ENCODE measurements at places on chromosomes 5 and 9. TPM values are rescaled to one million over a fixed set of nuclear protein-coding genes. Genes with fewer than 3 reads are reported as not detected.

GRCh38 chr5:111556501-111556900 is 44.2 kb upstream of the STARD4 start:
- H3K36me3 ChIP-seq = no peaks in the 10 kb centered on the region
- no peak for DNase-seq
- no peak overlapping the region for H3K4me3 ChIP-seq
- H3K4me1 ChIP-seq = no peaks in the 10 kb centered on the region
- H3K27me3 ChIP-seq = no peaks in the 10 kb centered on the region
- no peak overlapping the region for H3K27ac ChIP-seq

GRCh38 chr5:157914151-157914788 is 55.3 kb upstream of the CLINT1 start:
- no peaks in the 10 kb centered on the region for H3K27me3 ChIP-seq
- DNase-seq = peak; percentile 37
- H3K4me1 ChIP-seq = peaks cover 26% of the 10 kb centered on the region

DNA sequence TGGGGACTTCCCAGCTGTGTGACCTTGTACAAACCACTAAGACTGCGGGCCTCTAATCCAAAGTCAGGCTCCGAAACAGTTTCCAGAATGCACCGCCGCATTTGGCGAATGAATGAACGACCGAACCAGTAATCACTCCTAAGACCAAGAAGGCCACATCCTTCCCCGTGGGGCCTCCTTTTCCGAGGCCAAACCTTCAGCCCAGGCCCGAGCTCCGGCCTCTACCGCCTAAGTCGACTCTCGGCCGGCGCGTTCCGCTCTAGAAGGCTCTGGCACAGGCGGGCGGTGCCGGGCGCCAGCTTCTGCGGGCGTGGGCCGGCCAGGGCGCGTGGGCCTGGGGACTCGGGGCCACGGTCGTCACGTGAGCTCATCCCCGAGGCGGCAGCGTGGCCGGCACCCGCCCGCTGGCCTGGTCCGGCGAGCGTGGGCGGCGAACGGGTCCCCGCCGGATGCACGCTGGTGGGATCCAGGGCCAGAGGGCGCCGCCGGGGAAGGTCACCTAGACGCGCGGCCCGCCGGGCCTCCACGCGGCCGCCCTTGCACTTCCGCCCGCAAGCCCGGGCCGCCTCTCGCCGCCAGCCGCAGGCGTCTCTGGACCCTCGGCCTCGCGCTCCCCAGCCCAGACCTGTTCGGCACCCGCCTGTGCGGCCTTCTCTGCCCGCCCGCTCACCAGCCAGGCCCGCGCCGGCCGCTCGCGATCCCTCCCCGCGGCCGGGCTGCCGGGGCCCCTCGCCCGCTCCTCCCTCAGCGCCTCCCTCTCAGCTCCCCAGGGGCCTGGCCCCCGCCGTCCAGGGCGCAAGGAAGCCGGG is 754 bp downstream of the VDAC1 start:
- no peaks in the 10 kb centered on the region for H3K36me3 ChIP-seq
- peak; percentile 79 for DNase-seq
- peaks cover 43% of the 10 kb centered on the region for H3K4me1 ChIP-seq

GRCh38 chr9:125761676-125762450 is 14.7 kb downstream of the PBX3 start:
- no peak overlapping the region for H3K27ac ChIP-seq
- H3K4me3 ChIP-seq = no peak overlapping the region
- no peak for DNase-seq
- peaks cover 4% of the 10 kb centered on the region for H3K27me3 ChIP-seq
- peaks cover 15% of the 10 kb centered on the region for H3K4me1 ChIP-seq

DNA sequence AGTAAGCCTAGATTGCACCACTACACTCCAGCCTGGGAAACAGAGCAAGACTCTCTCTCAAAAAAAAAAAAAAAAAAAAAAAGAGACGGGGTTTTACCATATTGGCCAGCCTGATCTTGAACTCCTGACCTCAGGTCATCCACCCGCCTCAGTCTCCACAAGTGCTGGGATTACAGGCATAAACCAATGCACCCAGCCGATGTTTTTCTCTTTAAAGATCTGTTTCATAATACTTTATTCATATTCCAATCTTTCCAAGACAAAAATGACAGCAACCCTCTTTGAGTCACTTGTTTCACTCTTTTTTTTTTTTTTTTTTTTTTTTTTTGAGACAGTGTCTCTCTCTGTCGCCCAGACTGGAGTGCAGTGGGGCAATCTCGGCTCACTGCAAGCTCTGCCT is 13.6 kb upstream of the LMNB1 start:
- H3K4me3 ChIP-seq = no peak overlapping the region
- H3K4me1 ChIP-seq = peaks cover 7% of the 10 kb centered on the region
- H3K36me3 ChIP-seq = no peaks in the 10 kb centered on the region

- H3K27ac ChIP-seq = no peak overlapping the region
- no peak for DNase-seq
- no peaks in the 10 kb centered on the region for H3K4me1 ChIP-seq
- no peaks in the 10 kb centered on the region for H3K36me3 ChIP-seq
- H3K4me3 ChIP-seq = no peak overlapping the region
These were observed 52.0 kb downstream of the EXD3 start for GRCh38 chr9:137370865-137371520.

GRCh38 chr9:95067897-95068296 is 249.6 kb downstream of the FANCC start:
- peaks cover 48% of the 10 kb centered on the region for H3K4me1 ChIP-seq
- no peak for DNase-seq
- no peak overlapping the region for H3K27ac ChIP-seq
- no peaks in the 10 kb centered on the region for H3K27me3 ChIP-seq
- no peaks in the 10 kb centered on the region for H3K36me3 ChIP-seq
- no peak overlapping the region for H3K4me3 ChIP-seq

- H3K27ac ChIP-seq = no peak overlapping the region
- no peaks in the 10 kb centered on the region for H3K27me3 ChIP-seq
- no peak for DNase-seq
- H3K4me3 ChIP-seq = no peak overlapping the region
These were observed 792.8 kb upstream of the NUDT12 start for GRCh38 chr5:104355350-104355749.

GRCh38 chr9:16640649-16641048 is 229.8 kb downstream of the BNC2 start:
- H3K36me3 ChIP-seq = no peaks in the 10 kb centered on the region
- DNase-seq = no peak
- H3K4me1 ChIP-seq = no peaks in the 10 kb centered on the region
- no peaks in the 10 kb centered on the region for H3K27me3 ChIP-seq

DNA sequence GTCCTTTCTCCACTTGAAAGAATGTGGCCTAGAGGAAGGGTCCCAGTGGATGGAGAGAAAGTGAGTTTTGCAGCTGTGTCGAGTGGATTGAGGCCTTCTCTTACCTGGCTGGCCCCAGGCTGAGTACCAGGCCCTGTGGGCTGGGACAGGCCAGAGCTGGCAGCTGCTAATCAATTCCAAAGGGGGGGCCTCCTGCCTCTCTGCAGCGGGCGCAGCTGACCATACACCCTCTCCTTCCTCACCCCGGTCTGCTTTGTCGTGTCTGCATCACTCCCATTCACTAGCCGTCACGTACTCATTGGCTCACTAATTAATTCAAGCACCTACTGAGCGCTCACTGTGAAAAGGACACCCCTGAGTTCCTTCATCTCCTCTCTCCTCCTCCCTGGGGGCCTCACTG is 58.4 kb upstream of the PITX1 start:
- H3K27ac ChIP-seq = no peak overlapping the region
- no peaks in the 10 kb centered on the region for H3K27me3 ChIP-seq
- H3K4me3 ChIP-seq = no peak overlapping the region

DNA sequence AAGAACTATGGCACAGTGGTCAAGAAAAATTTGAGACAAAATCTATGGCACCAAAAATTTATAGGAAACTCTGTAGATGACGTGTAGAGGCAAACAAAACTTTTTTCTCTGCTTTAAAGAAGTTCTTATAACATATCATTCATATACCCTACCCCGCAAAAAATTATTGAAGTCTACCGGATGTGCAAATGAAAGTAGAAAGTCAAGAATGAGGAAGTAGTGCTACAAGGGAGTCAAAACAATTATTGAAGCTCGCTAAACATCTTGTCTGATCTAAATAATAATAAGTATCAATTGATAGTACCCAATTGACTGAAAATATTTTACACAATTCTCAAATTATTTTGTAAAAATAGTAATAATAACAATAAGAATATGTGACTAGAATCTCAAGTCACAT is 398.5 kb downstream of the TAF11L14 start:
- H3K27ac ChIP-seq = no peak overlapping the region
- DNase-seq = no peak
- H3K27me3 ChIP-seq = no peaks in the 10 kb centered on the region
- H3K36me3 ChIP-seq = no peaks in the 10 kb centered on the region
- no peaks in the 10 kb centered on the region for H3K4me1 ChIP-seq
- H3K4me3 ChIP-seq = no peak overlapping the region

- no peak overlapping the region for H3K4me3 ChIP-seq
- no peaks in the 10 kb centered on the region for H3K27me3 ChIP-seq
- no peaks in the 10 kb centered on the region for H3K4me1 ChIP-seq
- no peak overlapping the region for H3K27ac ChIP-seq
- no peak for DNase-seq
These were observed 38.1 kb downstream of the CMYA5 start for GRCh38 chr5:79727451-79728355.

- H3K4me1 ChIP-seq = no peaks in the 10 kb centered on the region
- no peaks in the 10 kb centered on the region for H3K27me3 ChIP-seq
- no peak overlapping the region for H3K4me3 ChIP-seq
- no peak overlapping the region for H3K27ac ChIP-seq
- H3K36me3 ChIP-seq = no peaks in the 10 kb centered on the region
These were observed 77.6 kb upstream of the ALDH1A1 start for GRCh38 chr9:73030370-73031030.

DNA sequence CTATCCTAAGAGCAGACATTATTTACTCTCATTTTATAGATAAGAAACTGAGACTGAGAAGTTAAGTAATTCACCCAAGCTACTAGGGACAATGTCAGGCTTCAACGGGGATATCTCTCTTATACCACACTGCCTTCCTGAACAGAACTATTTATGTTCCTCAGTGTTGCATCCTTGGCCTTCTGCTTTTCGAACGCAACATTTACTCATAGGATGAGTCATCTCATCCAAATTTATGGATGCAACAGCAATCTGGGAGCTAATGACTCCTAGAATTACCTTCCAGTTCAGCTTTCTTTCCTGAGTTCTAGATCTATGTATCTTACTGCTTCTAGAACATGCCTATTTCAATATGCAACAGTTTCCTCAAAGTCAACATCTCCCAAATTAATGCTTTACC is 103.6 kb upstream of the PAM start:
- no peak for DNase-seq
- no peaks in the 10 kb centered on the region for H3K4me1 ChIP-seq
- no peaks in the 10 kb centered on the region for H3K27me3 ChIP-seq
- no peak overlapping the region for H3K4me3 ChIP-seq

ORM2 gene
- total RNA-seq = 52.0 TPM

SUSD3 gene
- 11.4 TPM for total RNA-seq

LCN9 gene
- 2.6 TPM for total RNA-seq

All from hepatocyte (in vitro differentiated cells).